BE2C (cell line): ENCODE measurements at places on chromosomes 2 and 18.

DNA sequence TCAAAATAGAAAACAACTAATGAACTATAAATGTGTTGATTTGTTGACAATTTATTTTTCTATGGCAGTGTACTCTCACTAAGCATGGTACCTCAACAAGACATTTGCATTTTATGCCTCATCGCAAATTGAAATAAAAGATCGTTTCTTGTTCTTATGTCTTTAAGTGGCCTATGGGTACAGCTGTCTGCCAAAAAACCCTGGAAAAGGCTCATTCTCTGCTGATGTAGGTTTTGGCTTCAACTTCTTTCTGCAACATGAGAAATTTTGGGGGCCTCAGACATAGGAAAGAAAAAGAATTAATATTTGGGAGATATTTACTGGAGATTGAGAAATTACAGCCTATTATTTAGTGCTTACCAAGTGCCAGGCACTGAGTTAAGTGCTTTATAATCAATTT, 205.1 kb upstream of the DPP10 start:
- DNase-seq = no peak

- DNase-seq = no peak
These were observed 1.5 kb downstream of the ACTR3 start for GRCh38 chr2:113891265-113891959.

DNA sequence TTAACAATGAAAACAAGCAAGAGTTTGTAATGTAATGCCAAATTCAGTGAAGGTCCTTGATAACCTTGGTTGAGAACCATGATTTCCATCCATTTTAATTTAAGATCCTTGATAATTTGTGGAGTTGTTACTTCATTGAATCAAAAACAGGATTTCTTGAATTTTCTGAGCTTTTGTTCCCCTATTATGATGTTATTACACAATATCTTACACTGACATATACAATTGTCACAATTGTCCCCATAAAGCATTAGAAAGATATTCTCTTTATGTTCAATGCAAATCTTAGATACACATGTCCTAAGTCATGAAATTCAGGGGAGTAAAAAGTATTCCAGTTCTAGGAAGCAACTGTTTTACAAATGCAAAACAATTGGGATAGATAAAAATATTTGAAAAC, 83.6 kb downstream of the ARHGEF33 start:
- no peak for DNase-seq

DNA sequence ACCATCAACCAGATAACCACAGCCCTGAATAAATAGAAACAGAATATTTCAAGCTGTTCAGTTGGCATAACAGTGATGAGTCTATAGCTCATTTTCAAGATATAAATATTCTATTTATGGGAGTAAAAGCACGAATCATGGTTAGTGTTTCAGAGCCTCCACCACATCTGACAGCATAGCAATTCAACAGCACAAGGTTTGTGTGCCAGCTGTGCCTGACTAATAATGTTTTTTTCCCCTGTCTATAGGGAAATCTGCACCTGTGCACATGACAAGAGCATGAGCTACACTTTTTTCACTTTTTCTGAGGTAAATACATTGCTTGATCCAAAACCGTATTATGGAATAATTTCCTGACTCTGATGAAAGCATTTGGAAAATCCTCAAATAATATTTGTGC, 251.3 kb downstream of the RPIA start:
- DNase-seq = no peak

GRCh38 chr2:225452677-225453076, 53.2 kb downstream of the NYAP2 start:
- no peak for DNase-seq

- no peak for DNase-seq
These were observed 63.8 kb downstream of the EHD3 start for GRCh38 chr2:31297751-31298150.

DNA sequence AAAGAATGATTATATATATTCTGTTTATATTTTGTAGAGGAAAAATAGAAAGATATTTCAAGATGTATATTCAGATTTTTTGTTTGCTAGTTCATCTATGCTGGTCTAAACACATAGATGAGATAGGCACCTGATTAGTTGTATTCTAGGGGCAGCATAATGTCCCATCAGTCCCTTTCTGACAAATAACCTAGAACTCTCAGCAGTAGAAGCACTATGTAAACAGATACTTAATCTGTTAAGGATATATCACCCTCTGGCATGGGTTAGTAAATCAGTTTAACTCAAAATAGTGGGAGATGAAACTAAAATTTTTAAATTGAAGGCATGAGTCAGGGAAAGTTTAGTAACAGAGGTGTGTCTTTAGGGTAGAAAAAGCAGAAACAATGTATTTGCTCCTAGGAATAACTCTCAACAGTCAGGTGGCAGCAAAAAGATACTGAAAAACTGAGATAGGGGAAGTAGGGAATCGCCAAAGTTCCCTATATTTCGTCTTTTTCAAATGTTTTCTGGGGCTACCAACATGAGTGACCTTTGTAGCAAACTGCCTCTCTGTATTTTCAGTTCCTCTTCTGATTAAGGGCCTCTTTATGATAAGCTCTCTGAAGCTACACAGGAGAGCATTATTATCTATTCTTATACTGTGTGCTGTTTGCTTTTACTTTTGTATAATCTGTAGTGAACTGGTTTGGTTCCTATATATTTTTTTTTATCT, 5.7 kb downstream of the PPP1R1C start:
- DNase-seq = no peak

DNA sequence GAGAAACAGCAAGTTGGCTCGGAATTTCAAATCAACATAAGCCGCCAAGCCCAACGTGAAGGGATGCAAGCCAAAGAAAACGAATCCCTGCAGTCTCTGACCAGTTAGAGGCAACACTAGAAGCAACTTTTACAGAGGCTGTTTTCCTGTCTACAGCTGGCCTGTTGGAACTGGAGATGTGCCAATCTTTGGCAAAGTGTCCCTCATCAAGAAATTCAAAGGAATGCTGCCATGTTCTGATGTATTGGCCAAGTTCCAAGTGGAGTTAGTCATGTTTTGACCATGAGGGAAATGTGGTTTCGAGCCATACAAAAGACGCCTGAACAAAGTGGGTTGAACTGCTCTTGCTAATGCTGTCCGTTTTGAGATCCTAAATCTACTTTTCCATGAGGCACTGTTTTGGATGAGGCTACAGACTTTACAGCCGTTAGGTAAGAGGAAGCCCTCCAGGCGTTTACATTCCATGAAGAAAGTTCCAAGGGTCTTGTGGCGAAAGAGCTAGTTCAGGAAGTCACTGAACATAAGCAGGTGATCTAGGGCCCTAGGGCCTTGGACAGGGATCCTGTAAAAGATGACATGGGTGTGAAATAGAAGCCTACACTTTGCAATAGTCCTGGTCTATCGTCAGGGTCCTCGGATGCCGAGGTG, 140.7 kb upstream of the PXDN start:
- DNase-seq = no peak

GRCh38 chr2:178863856-178864620, 56.8 kb upstream of the TTN start:
- no peak for DNase-seq

DNA sequence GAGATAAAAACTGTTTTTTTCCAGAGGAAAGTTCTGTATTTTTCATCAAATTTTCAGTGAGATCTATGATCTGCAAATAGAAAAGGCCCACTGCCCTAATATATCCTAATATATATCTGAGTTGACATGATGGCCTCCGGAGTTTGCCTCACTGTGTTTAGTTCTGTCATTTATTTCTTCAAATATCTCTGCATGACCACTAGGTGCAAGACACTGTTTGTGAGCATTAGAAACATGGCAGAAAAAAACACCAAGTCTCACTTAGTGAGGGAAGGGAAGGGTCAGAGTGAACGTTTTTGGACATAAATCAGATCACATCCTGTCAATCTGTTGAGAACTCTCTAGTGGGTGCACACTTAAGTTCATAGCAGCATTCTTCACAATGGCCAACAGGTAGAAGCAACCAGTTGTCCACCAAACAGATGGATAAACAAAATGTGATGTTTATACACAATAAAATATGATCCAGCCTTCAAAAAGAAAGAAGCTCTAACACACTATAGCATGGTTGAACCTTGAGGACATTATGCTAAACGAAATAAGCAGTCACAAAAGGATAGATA, 53.4 kb downstream of the SPIRE1 start:
- DNase-seq = no peak

DNA sequence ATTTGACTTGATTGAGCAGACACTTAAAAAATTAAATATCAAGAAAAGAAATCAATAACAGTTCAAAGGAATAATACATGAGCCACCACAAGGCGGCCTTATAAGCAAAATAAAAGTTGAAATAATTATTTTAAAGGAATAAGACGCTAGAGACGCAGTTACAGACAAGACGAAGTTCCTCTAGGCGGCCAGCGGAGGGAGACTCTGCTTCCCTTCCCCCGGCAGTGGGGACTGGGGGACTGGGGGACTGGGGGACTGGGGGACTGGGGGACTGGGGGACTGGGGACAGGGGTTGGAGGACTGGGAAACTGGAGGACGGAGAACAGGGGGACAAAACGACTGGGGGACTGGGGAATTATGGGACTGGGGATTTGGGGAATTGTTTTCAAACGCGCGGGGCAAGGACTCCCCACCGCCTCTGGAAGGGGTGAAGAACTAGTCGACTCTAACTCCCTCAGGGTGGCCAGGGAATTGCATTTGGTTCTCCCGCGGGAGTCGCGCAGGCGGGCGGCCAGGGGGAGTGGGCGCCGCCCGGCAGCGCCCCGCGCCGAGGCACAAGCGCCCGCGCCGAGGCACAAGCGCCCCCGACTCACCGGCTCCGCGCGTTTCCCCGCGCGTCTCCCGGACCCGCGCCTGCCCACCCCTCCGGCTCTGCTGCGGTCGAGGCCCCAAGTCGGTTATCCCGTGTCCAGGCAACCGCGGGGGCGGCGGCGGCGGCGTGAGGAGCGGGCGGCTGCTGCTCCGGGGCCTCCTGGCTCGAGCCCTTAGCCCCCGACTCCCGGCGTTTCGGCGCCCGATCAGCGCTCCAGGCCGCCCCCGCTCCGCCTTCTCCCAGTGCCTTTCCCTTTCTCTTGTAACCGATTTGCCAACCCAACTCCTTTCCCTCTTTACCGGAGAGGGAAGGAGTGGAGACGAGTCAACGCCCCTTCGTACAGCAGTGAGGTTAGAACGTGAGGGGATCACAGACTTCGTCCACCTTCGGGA, at the start of gene CCDC178:
Gene CCDC178 (minus strand): TSS at position 662 of the 984 bp plus-strand sequence. CDS start 28,633 bp downstream, outside the sequence.
- DNase-seq = peak; percentile 7

- DNase-seq = no peak
These were observed 86.7 kb downstream of the IRS1 start for GRCh38 chr2:226712941-226713340.

DNA sequence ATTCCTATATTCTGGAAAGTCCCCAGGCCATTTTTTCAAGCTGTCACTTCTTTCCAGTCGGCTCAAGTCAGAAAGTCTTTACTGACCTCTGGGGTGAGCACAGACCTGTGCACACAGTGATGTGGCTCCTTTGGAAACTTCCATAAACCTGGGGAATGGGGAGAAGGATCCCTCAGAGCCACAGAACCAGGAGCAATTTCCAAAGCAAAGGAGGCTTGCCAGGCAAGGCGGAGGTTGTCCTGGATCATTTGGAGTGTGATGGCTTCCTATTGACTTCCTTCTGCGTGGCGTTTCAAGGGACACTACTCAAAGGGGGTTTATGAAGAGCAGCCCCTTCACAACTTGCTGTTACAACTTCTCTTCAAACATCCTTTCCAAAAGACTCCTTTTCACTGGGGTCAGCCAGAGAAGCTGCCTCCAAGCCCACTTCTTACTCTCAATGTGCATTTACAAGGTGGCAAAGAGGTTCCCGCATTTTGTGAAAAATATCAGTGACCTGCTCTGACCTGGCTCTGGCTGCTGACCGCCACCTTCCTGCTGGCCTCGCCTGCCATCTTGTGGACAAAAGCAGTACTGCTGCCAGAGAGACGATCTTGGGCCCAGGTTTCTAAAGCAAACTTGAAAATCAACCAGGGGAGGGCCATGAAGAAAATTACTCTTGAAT, 18.2 kb upstream of the TMEM247 start:
- DNase-seq = peak; percentile 73

GRCh38 chr2:69628325-69629021, 15.1 kb downstream of the AAK1 start:
- no peak for DNase-seq

DNA sequence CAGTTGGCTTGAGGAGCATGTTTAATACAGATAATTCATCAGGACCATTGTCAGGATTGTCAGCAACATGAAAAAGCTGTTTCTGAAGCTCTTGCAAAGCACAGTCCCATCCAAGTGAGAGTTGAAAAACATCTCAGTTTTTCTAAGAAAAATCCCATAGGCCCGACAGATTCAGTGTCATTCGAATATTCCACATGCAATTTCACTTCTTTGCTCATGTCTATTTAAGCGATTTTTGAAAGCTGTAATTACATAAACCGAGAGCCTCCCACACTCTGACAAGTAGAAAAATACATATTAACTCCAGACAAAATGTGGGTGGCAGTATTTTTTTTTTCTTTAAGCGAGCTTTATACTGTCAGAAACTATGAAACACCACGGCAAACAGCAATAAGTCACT, 134.7 kb upstream of the GALNT5 start:
- DNase-seq = no peak

DNA sequence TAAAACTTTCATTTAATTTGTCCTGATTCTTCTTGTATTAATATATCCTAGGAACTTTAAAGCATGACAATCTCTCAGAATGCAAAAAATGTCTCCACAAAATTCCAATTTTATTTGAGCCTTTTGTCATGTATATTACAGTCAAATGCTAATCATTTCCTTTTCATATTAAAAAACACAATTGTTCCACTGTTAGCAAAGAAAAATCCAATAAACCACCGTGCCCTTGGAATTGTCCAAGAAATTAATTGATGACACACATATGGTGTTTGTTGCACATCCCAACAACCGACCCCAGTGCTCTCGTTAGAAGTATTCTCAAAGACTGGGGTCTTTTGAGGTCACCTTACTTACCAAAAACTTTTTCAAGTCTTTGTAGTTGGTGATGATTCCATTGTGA, 28.1 kb downstream of the GFPT1 start:
- no peak for DNase-seq

- no peak for DNase-seq
These were observed 26.7 kb downstream of the RAB1A start for GRCh38 chr2:65103013-65103715.

DNA sequence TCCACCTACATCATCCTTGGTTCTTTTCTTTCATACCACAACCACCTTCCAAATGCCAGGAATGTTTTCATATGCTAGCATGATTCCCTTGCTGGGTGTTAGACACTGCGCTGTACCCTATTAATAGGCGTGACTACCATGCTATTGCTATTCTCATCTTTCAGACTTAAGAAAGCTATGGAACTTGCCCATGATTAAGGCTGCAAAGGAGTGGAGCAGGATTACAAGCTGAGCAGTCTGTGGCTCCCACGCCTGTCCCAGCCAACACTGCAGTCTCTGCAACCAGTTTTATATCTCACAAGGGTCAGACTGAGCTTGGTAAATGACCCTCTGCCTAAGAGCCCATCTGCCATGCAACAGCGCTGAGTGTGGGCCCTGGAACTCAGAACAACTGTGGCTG, 285.7 kb upstream of the POU3F3 start:
- no peak for DNase-seq

GRCh38 chr2:111670776-111671175, 213.2 kb downstream of the ANAPC1 start:
- DNase-seq = no peak

- no peak for DNase-seq
These were observed 116.1 kb upstream of the DOCK10 start for GRCh38 chr2:225158360-225158759.
